ENCODE measurements at places on chromosomes 13 and 19.

GRCh38 chr13:48443442-48444208 is 30.7 kb upstream of the LPAR6 start:
- DNase-seq = no peak

DNA sequence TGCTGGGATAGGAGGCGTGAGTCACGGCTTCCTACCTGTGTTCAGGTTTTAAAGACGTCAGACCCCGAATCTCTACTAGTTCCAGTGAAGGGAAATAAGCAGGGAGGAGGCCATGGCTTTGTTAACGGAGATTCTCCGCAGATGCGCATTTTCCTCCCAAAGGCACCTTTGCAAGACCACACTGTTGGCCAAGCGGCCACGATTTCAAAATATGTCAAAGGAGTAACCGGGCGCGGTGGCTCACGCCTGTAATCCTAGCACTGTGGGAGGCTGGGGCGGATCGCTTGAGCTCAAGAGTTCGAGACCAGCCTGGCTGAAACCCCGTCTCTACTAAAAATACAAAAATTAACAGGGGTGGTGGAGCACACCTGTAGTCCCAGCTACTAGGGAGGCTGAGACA is 21.9 kb downstream of the ZNF763 start:
- DNase-seq = no peak

DNA sequence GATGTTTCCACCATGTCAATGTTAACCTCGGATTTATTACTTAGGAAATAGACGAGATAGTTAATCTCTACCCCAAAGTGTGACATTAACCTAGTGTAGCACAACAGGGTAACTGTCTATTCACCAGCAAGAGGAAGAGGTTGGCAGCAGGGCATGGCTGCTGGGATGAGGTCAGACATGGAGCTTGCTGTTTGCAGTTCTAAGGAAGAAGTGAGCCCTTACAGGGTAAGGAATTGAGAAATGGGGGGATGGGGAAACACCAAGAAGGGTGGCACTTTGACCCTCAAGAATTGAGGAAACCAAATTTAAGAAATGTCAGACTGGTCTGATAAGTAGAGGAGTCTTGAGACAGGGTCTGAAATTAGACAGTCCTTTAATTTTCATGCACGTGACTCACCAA is 62.4 kb downstream of the MBD3L2B start:
- no peak for DNase-seq

GRCh38 chr13:76816394-76816793 is 69.8 kb downstream of the KCTD12 start:
- no peak for DNase-seq

DNA sequence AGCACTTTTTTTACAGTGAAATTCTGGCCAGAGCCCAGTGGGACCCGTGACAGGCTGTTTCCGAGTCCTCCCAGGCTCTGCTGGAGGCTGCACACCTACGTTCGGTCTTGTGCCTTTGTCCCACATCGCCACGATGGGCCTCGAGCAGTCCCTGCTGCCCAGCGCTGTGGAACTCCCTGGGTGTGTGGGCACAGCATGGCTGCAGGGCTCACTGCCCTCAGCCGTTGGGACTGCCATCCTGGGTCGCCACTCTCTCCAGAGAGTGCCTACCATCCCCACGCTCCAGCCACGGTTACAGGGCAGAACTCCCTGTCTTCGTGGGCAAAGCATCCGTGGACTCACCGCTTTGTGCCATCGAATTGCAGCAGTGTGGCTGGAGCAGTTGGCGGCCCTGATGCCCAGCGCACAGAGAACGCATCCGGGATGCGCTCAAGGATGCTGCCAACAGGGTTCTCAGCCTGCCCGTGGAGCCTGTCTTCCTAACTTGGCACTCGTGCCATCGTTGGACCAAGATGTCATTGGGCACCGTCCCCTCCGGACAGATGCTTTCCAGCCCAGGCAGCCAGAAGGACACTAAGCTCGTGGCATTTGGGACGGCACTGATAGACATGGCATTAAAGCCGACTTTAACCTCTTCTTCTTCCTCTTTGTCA is 85.0 kb upstream of the ARHGEF7 start:
- DNase-seq = no peak

DNA sequence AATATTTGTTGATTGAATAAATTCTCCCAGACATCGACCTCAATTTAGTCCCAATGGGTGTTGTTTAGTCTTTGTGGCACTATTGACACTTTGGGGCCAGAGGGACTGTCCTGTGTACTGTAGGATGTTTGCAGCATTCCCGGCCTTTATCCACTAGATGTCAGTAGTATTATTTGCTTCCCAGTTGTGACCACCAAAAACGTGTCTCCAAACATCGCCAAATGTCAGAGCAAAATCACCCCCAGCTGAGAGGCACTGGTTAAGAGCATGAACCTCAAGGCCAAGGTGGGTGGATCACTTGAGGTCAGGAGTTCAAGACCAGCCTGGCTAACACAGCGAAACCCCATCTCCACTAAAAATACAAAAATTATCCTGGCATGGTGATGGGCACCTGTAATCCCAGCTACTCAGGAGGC is 15.4 kb downstream of the NLRP12 start:
- DNase-seq = peak; percentile 55

- peak; percentile 23 for DNase-seq
These were observed 505.6 kb downstream of the KCTD12 start for GRCh38 chr13:76380446-76381065.

- no peak for DNase-seq
These were observed 531.9 kb downstream of the KLF12 start for GRCh38 chr13:73602295-73602694.

DNA sequence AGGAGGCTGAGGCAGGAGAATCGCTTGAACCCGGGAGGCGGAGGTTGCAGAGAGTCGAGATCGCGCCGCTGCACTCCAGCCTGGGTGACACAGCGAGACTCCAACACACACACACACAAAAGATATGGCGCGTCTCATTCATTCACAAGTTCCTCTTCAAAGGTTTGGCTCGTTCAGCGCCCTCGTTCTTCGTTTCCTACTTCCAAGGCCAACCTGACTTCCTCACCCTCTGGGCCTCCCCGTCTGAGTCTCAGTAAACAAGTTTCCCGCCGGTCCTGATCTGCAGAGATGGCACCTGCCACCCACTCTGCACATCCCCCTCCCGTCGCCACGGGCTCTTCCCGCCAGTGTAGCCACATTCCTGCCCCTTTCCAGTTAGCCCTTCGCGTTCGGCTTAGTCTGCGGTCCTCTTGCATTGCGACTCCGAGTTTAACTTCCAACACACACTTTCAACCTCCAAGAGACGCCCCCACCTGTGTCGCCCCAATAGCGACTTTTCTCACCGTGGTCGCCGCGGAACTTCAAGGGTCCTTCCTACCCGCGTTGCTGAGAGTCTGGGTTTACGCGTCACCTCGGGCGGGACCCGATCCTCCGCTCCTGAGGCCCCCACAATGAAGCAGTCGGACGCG is 1.3 kb upstream of the BSG start:
- DNase-seq = no peak

GRCh38 chr13:26420282-26420960 is 137.1 kb upstream of the WASF3 start:
- peak; percentile 18 for DNase-seq

DNA sequence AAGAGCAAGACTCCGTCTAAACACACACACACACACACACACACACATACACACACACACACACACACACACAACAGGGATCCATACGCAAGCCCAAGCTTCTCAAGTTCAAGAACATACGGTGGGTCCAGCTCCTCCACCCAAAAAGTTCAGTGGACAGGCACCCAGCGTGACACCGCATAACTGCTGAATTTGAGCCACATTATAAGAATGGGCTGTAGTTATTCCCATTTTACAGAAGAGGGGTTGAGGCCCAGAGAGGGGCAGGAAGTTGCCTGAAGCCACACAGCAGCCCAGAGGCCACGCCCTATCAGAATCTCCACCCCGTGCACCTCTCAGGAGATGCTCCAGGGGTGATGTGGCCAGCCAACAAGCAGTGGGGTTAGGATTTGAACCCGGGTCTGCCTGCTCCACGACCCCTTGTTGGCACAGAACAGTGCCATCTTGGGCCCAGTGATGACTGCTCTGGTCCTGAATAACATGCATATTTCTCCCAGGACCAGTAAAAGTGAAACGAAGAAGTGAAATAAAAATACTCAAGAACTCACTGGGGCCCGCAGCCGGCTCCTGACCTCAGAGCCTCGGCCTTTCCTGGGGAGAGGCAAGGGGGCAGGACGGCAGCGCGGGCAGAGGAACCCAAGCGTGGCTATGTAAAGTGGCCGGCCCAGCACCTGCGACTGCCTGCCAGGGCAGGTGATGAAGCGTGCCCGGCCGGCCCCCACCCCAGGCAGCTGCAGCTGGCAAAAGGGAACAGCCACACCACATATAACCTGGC is 61.9 kb downstream of the AP1M1 start:
- DNase-seq = no peak

- no peak for DNase-seq
These were observed 339.2 kb downstream of the MYO16 start for GRCh38 chr13:108968566-108968965.

DNA sequence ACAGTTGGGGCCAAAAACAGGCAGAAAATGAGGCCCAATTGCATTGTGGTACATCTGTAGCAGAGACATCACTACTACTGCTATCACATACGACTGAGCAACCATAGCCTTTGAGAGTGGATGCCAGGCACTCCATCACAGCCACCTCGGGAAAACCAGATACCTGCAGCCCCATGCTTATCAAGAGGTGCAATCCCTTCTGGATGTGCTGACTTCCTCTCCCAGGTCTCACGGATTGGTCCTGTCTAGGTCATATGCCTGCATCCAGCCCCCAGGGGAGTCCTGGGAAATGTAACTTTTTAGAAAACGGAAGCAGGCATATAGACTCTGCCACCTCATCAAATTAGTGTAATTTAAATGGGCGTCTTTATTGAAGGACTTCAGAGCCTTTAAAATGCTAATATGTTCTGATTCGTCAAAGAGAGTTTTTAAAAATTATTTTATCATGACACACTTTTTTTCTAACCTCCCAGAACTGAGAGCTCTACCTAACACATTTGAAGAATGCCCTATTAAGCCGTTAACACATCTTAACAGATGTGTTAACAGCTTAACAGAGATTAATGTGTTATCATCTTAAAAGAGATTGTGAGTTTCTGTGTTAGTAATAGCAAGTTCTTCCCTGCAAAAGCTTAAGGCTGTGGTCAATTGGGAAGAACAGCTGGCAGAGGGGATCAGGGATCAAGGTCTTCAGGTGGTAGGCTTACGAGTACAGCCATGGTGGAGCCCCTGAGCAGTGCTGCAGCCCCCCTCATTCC is 63.9 kb downstream of the DLEU7 start:
- DNase-seq = no peak

GRCh38 chr13:72495681-72496080 is 231.7 kb downstream of the MZT1 start:
- DNase-seq = no peak

- no peak for DNase-seq
These were observed 49.6 kb downstream of the MLLT1 start for GRCh38 chr19:6229951-6230712.

DNA sequence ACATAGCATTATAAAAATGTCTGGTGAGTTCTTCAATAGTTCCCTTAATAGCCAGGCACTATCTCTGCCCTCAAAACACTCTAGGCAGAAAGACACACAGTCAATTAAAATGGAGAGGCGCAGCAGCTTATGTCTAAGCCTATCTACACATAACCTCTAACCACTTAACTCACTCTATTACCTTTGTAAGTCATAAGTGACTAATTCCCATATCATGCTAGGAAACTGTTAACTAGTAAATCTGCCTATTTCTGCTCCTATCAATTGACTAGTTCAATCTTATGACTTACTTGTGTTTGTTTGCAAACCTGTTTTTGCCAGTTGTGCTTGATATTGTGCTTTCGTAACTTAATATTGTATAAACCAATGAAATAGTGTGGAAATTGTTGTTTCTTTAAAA is 3.2 kb downstream of the CCDC122 start:
- no peak for DNase-seq

DNA sequence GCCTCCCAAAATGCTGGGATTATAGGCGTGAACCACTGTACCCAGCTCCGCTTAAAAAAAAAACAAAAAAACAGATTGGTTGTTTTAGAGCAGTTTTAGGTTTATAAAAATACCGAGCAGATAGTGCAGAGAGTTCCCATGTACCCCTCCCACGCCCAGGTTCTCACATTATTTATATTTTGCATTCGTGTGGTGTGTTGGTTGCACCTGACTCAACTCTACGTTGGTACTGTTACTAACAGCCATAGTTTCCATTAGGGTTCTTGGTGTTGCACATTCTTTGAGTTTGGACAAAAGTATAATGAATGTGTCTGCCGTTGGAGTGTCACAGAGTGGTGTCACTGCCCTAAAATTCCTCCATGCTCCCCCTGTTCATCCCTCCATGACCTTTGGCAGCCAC is 29.1 kb downstream of the MYO9B start:
- no peak for DNase-seq

- peak; percentile 53 for DNase-seq
These were observed 140.9 kb downstream of the KCNRG start for GRCh38 chr13:50156140-50156539.

DNA sequence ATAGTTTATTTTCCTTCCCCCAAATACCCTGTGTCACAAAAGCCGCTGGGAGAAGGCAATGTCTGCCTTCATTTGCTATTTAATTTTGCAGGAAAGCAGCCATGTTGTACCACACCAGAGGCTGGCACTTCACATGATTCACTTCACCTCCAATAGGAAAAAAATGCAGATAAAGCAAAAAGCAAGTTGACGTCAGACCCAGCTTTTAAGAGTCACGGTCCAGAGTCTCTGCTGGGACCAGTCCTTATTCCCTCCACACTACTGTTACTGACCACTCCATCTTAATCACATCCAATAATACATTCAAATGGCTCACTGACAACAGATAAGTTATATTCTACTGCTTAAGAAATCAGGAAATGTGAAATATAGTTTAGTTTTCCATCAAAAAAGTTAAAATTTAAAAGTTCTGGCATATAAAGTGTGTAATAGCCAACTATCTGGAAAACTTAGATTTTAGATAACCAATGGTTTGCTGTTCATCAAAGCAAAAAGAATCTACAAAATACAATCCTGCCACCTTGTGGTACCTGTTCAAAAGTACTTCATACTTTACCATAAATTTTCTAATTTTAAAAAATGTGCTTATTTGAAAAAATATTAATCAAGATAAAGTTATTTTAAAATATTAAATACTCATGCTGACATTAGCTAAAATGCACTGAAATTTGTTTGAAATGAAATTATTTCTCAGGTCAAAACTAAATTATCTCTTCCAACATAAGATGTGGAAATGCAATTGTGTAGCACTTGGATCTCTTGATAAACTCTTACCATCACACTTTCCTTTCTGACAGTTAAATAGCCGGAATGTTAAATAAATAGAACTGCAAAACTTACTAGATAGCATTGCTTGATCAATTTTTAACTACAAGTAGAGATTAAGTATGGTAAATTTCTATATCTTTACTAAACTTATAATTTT is 97.3 kb downstream of the SERP2 start:
- no peak for DNase-seq

DNA sequence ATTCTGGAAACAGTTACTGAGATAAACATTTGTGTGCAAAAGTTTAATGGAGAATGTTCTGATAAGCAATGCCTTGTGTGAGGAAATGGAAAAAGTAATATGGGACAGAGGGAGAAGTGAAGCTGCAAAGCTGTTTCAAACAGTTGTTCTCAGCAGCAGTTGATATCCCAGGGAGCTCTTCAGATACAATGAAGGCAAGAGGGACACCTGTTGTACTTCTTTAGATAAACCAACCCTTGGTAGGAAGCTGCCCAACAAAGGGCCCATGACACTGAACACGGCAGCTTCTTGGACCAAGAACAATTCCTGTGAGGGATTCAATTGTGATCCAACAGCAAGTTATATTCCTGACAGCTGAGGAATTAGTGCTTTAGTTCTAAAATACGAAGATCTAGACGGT is 894.3 kb upstream of the PCDH20 start:
- DNase-seq = no peak

- no peak for DNase-seq
These were observed 142.5 kb upstream of the TRPC4 start for GRCh38 chr13:38012096-38012495.

- peak; percentile 23 for DNase-seq
These were observed 85.1 kb downstream of the FNDC3A start for GRCh38 chr13:49060678-49061387.

Measured in AG10803 (cell line).